ENCODE measurements at places on chromosomes 12 and 14. TPM values are rescaled to one million over a fixed set of nuclear protein-coding genes. Genes with fewer than 3 reads are reported as not detected.

The STON2 gene
- 60.4 TPM for total RNA-seq

The NDRG2 gene
- 104 TPM for total RNA-seq

The HOTAIR gene
- total RNA-seq = 1.1 TPM

The FAM161B gene
- total RNA-seq = 4.3 TPM

The TUNAR gene
- total RNA-seq = not detected

The VRK1 gene
- 20.8 TPM for total RNA-seq

The HSP90AA1 gene
- 325 TPM for total RNA-seq

The ART4 gene
- 2.3 TPM for total RNA-seq

The IRF2BPL gene
- 126 TPM for total RNA-seq

GRCh38 chr12:7241404-7242005 lies 52.0 kb downstream of the PEX5 start:
- H3K36me3 ChIP-seq = no peaks in the 10 kb centered on the region
- H3K4me3 ChIP-seq = no peak overlapping the region
- H3K27ac ChIP-seq = no peak overlapping the region
- H3K27me3 ChIP-seq = no peaks in the 10 kb centered on the region
- no peaks in the 10 kb centered on the region for H3K4me1 ChIP-seq

- no peak for DNase-seq
- no peaks in the 10 kb centered on the region for H3K4me1 ChIP-seq
- H3K27ac ChIP-seq = no peak overlapping the region
These were observed 51.2 kb downstream of the SVOP start for GRCh38 chr12:108969622-108970021.

DNA sequence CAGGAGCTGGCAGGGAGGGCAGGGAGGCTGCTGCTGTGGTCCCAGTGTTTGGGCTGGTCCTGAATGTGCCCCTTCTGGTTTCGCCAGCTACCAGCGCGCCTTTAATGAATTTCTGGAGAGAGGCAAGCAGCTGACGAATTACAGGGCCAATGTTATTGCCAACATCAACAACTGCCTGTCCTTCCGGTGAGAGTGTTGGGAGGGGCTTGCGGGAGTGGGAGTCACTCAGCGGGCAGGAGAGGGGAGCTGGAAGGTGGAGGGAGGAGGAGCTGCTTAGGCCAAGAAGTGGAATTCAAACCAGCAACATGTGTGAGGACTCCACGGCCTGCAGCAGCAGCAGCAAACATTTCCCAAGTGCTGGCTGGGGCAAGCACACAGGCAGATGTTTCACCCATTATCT lies 7.7 kb downstream of the TNFAIP2 start:
- peaks cover 54% of the 10 kb centered on the region for H3K4me1 ChIP-seq
- peaks cover 20% of the 10 kb centered on the region for H3K36me3 ChIP-seq
- peaks cover 4% of the 10 kb centered on the region for H3K27me3 ChIP-seq
- peak overlapping the region; percentile 95 for H3K27ac ChIP-seq
- DNase-seq = peak; percentile 78

DNA sequence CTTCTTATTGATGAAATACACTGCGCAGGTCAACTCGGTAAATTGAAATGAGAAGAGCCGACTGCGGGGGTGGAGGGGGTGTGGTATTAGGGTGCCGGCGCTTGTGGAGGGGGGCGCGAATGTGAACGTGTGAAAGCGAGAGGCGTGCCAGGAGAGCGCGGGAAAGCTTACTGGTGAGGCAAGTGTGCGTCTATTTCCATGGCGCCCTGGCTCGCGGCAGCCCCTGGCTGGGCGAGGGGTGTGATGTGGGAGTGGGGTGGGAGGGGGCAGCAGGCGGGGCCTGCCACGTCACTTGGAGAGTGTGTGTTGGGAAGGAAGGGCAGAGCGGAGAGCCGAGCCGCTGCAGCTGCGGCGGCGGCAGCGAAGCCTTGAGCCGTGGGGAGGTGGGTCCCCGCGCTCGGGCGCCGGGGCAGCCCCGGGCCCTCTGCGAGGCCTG lies 88.8 kb downstream of the GALNT8 start:
- peak overlapping the region; percentile 64 for H3K4me3 ChIP-seq
- H3K27ac ChIP-seq = no peak overlapping the region
- DNase-seq = peak; percentile 51
- peaks cover 5% of the 10 kb centered on the region for H3K4me1 ChIP-seq

GRCh38 chr14:99564256-99564925 lies 39.6 kb downstream of the CCDC85C start:
- peaks cover 90% of the 10 kb centered on the region for H3K4me1 ChIP-seq
- DNase-seq = no peak
- no peaks in the 10 kb centered on the region for H3K36me3 ChIP-seq
- H3K27ac ChIP-seq = peak overlapping the region; percentile 97
- H3K4me3 ChIP-seq = peak overlapping the region; percentile 37

- H3K27me3 ChIP-seq = peaks cover 4% of the 10 kb centered on the region
- H3K27ac ChIP-seq = no peak overlapping the region
- no peak for DNase-seq
- no peak overlapping the region for H3K4me3 ChIP-seq
- H3K36me3 ChIP-seq = no peaks in the 10 kb centered on the region
These were observed 386.7 kb downstream of the DAD1 start for GRCh38 chr14:22202313-22202712.

DNA sequence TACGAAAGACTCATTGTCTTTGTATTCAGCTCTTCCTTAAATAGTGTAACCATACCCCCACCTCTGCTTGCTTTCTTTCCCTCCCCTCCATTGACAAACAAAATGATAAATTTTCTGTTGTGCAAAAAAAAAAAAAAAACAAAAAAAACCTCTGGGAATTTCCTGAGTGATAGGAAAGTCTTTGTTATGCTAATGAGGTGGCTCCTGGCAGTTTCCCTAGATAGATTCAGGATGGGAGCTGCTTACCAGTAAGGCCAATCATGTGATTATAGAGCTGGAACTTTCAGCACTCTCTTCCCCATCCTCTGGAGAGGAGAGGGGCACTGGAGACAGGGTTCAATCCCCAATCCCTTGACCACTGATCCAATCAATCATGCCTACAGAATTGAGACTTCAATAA lies 120.5 kb downstream of the NUAK1 start:
- H3K4me3 ChIP-seq = no peak overlapping the region
- peaks cover 16% of the 10 kb centered on the region for H3K4me1 ChIP-seq
- DNase-seq = no peak
- H3K27ac ChIP-seq = no peak overlapping the region

GRCh38 chr14:93533437-93533836 lies 102.7 kb downstream of the UNC79 start:
- no peaks in the 10 kb centered on the region for H3K36me3 ChIP-seq
- H3K27ac ChIP-seq = no peak overlapping the region

DNA sequence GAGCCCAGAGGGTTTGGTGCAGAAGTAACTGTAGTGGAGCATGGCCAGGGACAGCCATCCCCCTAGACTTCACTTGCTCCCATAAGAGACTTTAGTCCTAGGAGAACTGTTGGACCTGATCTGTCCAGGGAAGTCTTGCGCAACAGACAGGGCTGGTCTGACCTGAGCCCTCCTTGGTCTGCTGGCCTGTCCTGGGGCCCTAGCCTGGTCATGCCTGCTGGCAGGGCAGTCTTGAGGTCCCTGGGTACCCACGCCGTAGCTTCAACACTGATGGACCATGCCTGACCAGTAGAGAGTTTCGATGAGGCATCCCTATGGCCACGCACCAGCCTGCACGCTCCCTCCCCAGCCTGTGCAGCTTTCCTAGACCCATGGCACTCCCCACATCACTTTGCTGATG lies 305.7 kb downstream of the GPHN start:
- peaks cover 39% of the 10 kb centered on the region for H3K36me3 ChIP-seq
- H3K27ac ChIP-seq = no peak overlapping the region
- no peak overlapping the region for H3K4me3 ChIP-seq
- no peaks in the 10 kb centered on the region for H3K4me1 ChIP-seq
- no peaks in the 10 kb centered on the region for H3K27me3 ChIP-seq

DNA sequence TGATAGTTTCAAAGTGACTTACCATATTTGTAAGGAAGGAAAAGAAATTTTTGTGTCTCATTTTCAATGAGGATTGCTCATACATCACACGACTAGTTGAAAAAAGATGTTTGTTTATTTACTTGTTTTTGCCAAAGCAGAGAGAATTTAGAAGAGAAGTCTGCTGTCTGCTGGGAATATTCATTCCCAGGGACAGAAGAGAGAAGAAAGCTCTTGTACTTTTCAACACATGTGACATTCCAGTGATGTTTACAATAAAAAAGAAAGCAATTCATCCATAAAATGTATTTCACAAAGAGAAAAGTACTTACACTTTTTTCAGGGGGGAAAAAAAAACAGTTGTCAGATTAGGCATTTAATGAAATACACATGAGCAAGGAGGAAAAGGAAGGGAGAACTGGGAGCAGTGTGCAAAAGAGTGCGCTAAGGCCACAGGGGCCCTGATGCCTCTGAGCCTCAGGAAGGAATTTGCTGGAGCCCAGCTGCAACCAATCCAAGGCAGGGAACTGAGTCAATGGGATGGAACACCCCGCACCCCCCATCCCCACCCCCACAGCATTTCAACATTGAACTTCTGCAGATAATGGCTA lies 115.0 kb downstream of the RPAP3 start:
- H3K4me3 ChIP-seq = no peak overlapping the region
- H3K27me3 ChIP-seq = no peaks in the 10 kb centered on the region
- H3K4me1 ChIP-seq = peaks cover 14% of the 10 kb centered on the region
- H3K36me3 ChIP-seq = no peaks in the 10 kb centered on the region

Measured in mesothelial cell of epicardium (in vitro differentiated cells).